ENCODE measurements at places on chromosomes 6 and 20. TPM values are rescaled to one million over a fixed set of nuclear protein-coding genes. Genes with fewer than 3 reads are reported as not detected.

GRIK2 gene
- total RNA-seq = not detected

- no peaks in the 10 kb centered on the region for H3K36me3 ChIP-seq
- no peak for DNase-seq
- no peaks in the 10 kb centered on the region for H3K4me1 ChIP-seq
- no peaks in the 10 kb centered on the region for H3K27me3 ChIP-seq
- H3K27ac ChIP-seq = no peak overlapping the region
- no peak overlapping the region for H3K4me3 ChIP-seq
These were observed 46.0 kb downstream of the KIAA1755 start for GRCh38 chr20:38214256-38215193.

GRCh38 chr6:111743360-111743759 is 129.9 kb downstream of the FYN start:
- H3K36me3 ChIP-seq = peaks cover 85% of the 10 kb centered on the region
- H3K4me3 ChIP-seq = no peak overlapping the region
- peaks cover 69% of the 10 kb centered on the region for H3K4me1 ChIP-seq

- H3K36me3 ChIP-seq = no peaks in the 10 kb centered on the region
- H3K4me1 ChIP-seq = peaks cover 3% of the 10 kb centered on the region
- no peak overlapping the region for H3K27ac ChIP-seq
- no peak overlapping the region for H3K4me3 ChIP-seq
These were observed 121.8 kb downstream of the COL9A1 start for GRCh38 chr6:70180901-70181599.

DNA sequence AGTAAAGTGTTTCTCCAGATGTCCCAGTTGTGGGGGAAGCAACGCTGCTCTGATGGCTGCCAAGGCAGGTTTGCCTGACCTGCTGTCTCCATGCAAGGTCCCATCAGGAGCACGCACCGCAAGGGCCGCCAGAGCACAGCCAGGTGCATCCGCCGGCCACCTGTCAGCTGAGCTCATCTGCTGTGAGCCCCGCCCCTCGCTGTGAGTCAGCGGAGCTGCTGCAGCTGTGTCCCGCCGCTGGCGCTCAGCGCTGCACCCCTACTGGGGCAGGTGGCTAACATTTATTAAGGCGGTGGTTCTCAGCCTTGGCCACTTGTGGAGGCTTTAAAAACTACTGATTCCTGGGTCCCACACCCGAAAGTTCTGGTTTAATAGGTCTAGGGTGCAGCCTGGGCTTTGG is 225.7 kb downstream of the UST start:
- peaks cover 42% of the 10 kb centered on the region for H3K27me3 ChIP-seq
- H3K36me3 ChIP-seq = no peaks in the 10 kb centered on the region
- DNase-seq = peak; percentile 19
- no peak overlapping the region for H3K4me3 ChIP-seq
- H3K27ac ChIP-seq = no peak overlapping the region

- no peak overlapping the region for H3K27ac ChIP-seq
- no peaks in the 10 kb centered on the region for H3K4me1 ChIP-seq
- DNase-seq = no peak
- no peaks in the 10 kb centered on the region for H3K36me3 ChIP-seq
- H3K27me3 ChIP-seq = peaks cover 9% of the 10 kb centered on the region
- H3K4me3 ChIP-seq = no peak overlapping the region
These were observed 53.7 kb downstream of the HNF4A start for GRCh38 chr20:44409132-44409600.

Measured in activated T-helper 2 cell treated with anti-CD3 and anti-CD28 coated beads, Interferon-gamma antibody, Interleukin-2, Interleukin-4, amounts not matched to agents 10 μg/mL and 5 μg/mL and 100 μg/mL, durations not matched to agents 14 hours and 24 hours and 36 hours (primary cell).